Fibroblast of skin of abdomen (primary cell): ENCODE measurements at places on chromosomes 13 and 19.

- peak; percentile 53 for DNase-seq
These were observed at the start of gene NOVA2 for GRCh38 chr19:45973553-45974338. TSS of gene NOVA2 (minus strand) at chr19:45973865. CDS start at chr19:45973351, 514 bp downstream.

GRCh38 chr13:35770756-35771297 is 294.3 kb upstream of the MAB21L1 start:
- no peak for DNase-seq

DNA sequence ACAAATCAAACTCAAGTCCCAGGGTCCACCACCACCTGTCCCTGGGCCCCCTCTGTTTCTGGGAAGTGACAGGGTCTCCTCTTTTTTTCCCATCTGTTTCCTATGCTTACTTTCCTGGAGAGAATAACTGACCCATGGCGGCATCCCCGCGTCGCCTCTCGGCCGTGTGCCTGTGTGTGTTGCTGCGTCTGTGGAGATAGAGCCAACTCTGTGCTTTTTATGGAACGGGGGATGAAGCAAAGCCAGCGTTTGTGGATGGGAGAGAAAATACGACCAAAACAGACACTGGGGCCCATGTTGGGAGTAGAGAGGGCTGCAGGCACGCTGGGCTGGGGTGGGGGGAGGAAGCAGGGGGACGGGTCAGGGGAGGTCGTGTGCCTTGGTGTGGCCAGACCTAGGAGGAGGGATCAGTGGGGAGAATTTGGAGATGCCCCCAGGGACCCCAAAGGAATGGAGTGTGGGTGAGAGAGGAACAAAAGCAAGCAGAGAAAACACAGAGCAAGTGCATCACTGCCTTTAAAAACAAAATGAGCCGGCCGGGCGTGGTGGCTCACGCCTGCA is 16.6 kb downstream of the PLK5 start:
- DNase-seq = no peak

DNA sequence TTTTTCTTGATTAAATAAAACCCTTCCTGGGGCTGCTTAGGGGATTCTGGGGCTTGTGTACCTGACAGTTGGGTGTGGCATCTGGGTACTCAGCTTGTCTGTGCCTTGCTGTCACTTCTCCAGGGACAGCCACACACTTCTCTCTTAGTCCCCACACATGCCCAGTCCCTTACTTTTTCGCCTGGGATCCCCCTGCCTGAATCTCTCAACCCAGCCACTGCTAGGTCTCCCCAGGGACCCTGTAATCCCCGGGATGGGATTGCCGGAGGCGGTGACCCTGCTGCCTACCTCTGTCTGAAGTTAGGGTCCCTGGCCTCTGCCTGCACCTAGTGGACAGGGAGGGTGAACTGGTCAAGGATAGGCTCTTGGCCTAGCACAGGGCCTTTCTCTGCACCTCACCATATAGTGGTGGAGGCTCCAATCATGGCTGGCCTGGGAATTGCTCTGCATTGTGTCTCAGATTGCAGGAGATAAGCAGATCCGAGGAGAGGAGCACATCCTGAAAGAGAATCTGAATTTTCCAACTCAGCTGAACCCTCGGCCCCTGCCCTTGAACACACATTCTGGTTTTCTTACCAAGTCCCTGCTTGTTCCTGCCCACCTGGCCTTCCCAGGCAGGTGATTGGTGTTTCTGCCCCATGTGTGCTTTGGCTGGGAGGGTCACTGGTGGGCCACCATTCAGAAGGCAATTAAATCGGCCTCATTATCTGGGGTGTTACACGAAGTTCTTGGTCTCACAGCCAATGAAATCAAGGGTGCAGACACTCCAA is 8.7 kb upstream of the ZNF492 start:
- no peak for DNase-seq

GRCh38 chr13:39451301-39451700 is 151.7 kb downstream of the LHFPL6 start:
- peak; percentile 27 for DNase-seq

GRCh38 chr19:48403606-48404005 is 10.1 kb downstream of the GRIN2D start:
- peak; percentile 61 for DNase-seq

- DNase-seq = no peak
These were observed 39.5 kb upstream of the ZNF536 start for GRCh38 chr19:30332445-30333234.
